ENCODE measurements at places on chromosomes 11 and 22.

- no peak for DNase-seq
Measured at GRCh38 chr11:90822996-90823395, 600.1 kb upstream of the CHORDC1 start.

GRCh38 chr22:36636916-36637315 is 66.6 kb downstream of the CACNG2 start:
- DNase-seq = peak; percentile 6

- no peak for DNase-seq
Measured at GRCh38 chr22:25780673-25781072, 38.7 kb downstream of the MYO18B start.

DNA sequence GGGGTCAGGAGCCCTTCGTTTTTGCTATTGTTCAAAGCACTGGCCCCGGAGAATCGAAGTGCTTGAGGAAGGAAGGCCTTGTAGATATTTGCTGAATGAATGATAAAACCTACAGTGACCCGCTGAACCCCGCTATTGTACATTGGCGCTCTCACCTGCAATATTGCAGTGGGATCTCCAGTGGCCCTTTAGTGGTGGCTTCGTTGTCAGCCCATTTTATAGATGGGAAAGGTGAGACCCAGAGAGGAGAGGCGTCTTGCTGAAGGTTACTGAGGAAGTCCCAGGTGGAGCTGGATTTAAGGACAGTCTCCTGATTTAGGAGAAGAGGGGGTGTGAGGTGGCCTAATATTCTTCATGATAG is 1.2 kb downstream of the CDC42EP2 start:
- DNase-seq = no peak

- DNase-seq = no peak
Measured at GRCh38 chr11:123251657-123252344, 56.8 kb upstream of the CLMP start.
